ENCODE measurements at places on chromosomes 11 and 22.
A peak's percentile ranks its signal among the peaks of the same experiment; 100 is the strongest.

- no peak for DNase-seq
Measured at GRCh38 chr22:43497956-43498855, 86.4 kb downstream of the MPPED1 start.

DNA sequence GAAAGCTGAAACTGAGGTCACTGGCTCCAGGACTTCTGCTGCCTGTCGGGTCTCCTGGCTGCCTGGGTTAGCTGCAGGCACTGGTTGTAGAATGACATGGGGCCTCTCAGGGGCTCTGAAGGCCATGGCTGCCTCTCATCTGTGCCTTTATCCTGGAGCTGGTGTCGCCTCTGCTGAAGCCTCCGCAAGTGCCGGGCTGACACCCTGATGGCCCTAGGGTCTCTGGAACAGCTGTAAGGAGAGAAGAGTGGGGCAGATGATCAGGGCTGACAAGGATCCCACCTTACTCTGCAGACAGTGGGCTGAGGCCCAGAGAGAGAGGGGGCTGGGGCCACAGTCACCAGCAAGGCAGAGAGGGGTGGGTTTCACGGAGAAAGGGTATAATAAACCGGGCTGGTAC is 4.6 kb downstream of the PLA2G3 start:
- no peak for DNase-seq

DNA sequence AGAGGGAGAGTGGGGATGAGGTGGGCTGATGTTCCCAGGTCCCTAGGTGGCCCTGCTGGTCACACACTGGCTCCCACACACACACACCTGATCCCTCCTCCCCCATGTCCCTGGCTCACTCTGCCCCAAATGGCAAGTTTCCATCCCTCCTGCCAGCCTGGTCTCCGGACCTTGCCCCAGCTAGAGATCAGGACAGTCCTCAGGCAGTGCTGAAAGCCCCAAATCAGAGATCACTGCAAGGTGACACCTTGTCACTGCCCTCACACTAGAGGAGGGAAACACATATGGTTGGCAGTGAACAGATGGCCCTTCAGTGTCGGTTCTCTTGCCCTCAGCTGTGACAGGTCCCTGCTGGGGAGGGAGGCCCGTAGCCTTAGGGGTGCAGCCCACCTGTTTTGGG is 7.6 kb downstream of the TMPRSS5 start:
- DNase-seq, result no peak

- DNase-seq, result no peak
Measured at GRCh38 chr11:96125400-96125799, 201.5 kb upstream of the MTMR2 start.

DNA sequence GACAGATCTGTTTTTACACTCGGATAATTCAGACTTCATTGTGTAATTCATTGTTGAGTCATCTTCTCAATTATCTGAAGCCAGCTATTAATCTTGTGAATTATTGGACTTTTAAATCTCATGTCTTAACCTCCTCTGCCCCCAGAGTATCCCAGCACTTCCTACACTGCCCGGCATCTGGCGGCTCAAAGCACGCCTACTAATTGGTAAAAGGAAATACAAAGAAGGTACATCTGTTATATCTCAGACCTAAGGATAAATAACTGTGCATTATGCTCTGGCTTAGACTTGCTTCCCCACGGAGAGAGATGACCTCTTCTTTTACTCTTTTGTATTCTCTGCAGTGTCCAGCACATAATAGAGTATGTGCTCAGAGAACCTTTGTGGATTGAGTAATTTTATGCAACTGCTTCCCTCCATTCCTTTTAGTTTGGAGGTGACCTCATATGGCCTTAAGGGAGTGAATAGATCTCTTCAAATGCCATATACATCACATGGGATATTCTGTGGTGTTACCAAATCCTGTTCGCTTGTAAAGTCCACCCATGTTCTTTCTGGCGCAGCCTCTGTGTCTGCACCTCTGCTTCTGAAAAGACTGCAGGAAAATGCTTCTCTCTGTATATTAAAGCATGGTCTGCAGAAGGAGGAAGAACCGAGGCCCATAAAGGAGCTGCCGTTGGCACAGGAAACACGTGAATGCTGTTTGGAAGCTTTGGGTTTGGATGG is 125.6 kb upstream of the SORL1-AS1 start:
- no peak for DNase-seq

DNA sequence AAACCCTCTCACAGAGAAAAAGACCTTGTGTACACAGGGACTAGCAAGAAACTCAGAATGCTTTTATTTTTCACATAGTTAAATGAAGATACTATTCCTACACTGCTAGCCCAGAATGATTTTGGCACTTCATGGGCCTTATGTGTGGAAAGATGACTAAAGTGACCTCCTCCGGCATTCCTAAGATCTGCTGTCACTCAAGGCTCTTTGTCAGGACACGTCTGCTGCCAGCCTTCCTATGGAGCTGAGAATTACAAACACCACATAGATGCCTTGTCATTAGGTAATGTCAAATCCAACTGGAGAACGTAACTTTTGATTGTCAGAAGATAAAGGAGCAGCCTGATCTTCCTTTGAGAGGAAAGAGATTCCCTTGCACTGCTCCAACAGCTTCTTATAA is 249.1 kb downstream of the FAT3 start:
- no peak for DNase-seq

- no peak for DNase-seq
Measured at GRCh38 chr22:23547818-23548500, 32.1 kb downstream of the IGLL1 start.

DNA sequence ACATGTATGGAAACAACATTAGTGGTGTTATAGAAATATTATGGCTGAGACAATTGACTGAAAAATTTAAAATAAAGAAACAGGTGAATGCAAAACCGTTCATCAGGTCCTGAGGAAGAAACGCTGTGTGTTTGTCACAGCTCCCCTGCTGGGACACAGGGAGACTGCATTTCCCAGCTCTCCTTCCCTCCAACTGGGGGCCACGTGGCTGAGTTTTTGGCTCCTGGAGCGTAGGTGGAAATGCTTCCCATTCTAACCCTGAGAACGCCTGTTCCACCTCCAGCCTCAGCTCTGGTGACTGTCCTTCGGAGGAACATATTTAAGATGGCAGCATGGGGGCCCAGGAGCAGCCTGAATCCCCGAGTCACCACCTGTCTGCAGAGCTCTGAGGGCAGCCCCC is 398.6 kb downstream of the BRD1 start:
- no peak for DNase-seq

- peak; percentile 63 for DNase-seq
Measured at GRCh38 chr11:57196596-57196995, 14.8 kb downstream of the LRRC55 start.

Measured in hindlimb muscle (tissue), 1 donor.